ENCODE measurements at places on chromosomes 3 and 15. TPM values are rescaled to one million over a fixed set of nuclear protein-coding genes. Genes with fewer than 3 reads are reported as not detected.

DNA sequence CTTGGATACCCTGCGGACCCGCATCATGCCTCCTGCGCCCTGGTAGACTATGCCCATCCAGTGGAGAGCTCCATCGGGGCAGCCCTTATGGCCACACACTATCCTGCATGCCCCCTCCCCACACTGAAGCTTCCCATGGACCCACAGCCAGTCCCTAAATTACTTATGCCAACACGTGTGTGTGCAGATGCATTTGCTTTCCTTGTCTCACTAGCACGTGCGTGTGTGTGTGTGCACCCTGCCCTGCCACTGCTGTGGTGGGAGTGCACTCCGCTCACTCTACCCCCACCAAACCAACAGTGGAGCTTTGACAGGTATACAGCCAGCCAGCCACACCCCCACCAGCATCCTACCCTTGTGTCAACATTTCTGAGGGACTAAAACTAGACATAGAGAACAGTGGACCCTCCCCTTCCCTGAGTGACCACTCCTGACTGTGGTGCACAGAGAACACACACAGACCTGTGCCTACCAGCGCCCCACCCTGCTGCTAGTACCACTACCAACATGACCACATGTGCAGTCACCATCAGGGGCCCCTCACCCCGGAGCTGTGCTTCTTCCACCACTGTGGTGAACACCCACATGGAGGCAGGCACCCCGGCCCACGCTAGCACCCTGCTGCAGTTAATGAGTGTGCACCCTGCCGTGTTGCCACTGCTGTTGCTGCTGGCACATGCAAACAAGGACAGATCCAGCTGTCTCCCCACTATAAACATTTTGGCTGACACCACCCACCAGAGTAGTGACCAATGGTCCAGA, 310.8 kb downstream of the GABRB3 start:
- DNase-seq: no peak

- no peak for DNase-seq
Observed at GRCh38 chr3:193229851-193230420, 11.1 kb upstream of the PLAAT1 start.

PRR20G gene
- not detected for total RNA-seq

CIB2 gene
- 1.5 TPM for total RNA-seq

DNA sequence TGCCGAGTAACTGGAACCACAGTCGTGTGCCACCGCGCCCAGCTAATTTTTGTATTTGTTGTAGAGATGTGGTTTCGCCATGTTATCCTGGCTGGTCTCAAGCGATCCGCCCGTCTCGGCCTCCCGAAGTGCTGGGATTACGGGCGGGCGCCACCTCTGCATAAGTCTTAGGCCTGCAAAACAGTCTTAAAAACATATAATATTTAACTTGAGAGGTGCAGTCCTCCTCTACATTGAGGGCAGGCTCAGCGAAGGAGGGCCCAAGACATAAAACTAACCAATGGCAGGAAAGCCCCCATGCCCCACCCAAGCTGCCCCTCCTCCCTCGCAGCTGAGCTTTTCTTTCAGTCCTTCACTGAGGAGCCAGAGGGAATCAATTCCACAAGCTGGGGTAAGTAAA, at the start of gene SLC28A2:
TSS of gene SLC28A2 (plus strand) at position 347 of the 400 bp plus-strand sequence. CDS start 982 bp downstream, outside the sequence.
- DNase-seq: no peak

DNA sequence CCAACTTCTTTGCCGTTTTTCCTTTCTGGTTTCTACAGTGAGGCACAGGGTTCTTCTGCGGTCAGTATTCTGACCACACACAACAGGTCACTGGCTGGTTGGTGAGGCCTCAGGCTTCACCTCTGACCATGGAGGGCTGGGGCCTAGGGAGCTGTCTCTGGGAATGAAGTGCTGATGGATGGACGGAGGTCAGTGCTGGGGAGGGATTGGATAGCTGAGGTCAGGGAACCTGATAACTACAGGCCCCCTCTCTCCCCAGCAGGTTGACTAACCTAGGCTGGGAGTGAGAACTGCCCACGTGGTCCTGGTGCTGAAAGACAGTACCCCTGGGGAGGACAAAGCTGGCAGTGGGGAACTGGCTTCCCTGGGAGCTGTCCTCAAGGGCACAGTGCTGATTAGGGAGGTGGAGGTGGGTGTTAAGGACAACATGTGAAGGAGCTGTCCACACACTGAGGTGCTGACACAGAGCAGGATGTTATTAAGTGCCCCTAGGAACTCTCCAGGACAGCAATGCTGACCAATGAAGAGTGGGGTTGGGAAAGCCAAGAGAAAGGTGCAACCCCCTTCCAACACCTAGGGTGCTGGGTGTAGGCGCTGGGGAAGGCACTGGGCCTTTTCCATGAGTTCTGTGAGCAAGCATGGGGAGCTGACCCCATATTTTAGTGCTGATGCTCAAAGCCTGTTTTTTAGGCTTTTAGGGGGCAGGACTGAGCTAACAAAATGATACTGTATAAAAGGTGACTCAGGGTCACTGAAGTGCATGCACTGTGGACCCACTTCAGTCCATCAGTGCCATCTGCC, 45.2 kb downstream of the ATP2B2 start:
- DNase-seq: peak; percentile 85

DNAH12 gene
- total RNA-seq: not detected
